ENCODE measurements at places on chromosomes 4 and X.

- no peak for DNase-seq
These were observed 49.2 kb upstream of the PRSS48 start for GRCh38 chr4:151227731-151228130.

DNA sequence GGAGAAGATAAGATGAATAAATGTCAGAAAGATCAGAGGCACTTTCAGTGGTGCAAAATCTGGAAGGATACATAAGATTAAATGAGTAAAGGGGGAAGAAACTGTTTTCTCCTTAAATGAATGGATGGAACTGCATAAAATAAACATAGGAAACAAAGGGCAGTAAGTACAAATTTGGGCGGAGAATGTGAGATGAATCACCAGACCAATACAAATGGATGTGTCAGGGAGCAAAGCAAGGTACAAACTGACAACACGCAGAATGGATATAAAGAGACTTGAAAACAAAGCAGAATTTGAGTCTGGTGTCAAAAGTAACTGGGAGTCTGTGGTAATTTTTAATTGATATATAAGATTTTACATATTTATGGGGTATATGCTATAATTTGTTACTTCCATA is 175.3 kb upstream of the PCDH18 start:
- no peak for DNase-seq

- no peak for DNase-seq
These were observed 553 bp upstream of the MED28 start for GRCh38 chr4:17613761-17614415.

GRCh38 chrX:72282302-72282701 is 5.3 kb upstream of the RPS4X start:
- no peak for DNase-seq

GRCh38 chrX:69741721-69742120 is 125.8 kb downstream of the EDA start:
- DNase-seq: no peak

DNA sequence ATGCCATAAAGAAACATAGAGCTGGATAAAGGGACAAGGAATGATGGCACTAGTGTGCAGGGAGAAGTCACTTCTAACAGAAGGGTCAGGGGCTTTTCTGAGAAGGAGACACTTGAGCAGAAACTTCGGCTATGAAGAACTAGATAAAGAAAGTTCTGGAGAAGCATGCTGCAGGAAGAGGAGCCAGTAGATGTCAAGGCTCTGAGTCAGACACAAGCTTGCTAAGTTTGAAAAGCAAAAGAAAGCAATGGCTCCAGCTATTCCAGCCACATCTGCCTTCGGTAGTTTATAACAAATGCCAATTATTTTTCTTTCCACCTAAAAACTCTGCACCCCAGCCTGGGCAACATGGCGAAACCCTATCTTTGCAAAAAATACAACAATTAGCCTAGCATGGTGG is 7.5 kb downstream of the NUDT6 start:
- DNase-seq: no peak

All from NCI-H1048 (cell line).